ENCODE measurements at places on chromosomes 1 and 21.
A peak's percentile ranks its signal among the peaks of the same experiment; 100 is the strongest.

- no peak for DNase-seq
These were observed 1.9 kb downstream of the VANGL1 start for GRCh38 chr1:115643666-115644065.

- no peak for DNase-seq
These were observed 402.5 kb downstream of the PTPRC start for GRCh38 chr1:199041173-199041914.

DNA sequence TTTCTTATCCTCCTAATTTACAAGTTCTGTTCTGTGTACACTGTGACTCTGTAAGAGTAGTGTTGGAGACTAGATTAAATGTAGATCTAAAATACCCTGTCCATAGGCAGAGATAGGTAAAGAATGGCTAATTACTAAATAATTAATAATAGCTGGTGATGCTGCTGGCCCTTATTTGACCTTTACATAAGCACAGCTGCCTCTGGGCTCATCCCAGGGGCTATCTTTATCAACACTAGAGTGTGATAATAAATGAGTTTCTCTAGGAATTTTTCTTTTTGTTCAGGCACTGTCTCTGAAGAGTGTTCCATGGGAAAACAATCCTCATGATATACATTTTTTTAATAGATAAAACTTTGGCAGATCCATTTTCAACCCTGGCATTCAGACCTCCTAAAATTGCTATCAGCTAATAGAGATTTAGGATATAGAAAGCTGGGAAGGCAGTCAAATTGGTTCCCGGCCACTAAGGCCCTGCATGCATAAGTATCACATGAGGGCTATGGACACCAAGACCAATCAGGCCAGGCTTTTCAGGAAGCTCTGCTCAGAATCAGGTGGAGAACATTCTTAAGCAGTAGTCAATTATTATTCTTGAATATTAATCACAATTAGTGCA lies 107.2 kb downstream of the ROR1 start:
- DNase-seq: no peak

- no peak for DNase-seq
These were observed 945 bp downstream of the SRSF4 start for GRCh38 chr1:29180497-29181412.

DNA sequence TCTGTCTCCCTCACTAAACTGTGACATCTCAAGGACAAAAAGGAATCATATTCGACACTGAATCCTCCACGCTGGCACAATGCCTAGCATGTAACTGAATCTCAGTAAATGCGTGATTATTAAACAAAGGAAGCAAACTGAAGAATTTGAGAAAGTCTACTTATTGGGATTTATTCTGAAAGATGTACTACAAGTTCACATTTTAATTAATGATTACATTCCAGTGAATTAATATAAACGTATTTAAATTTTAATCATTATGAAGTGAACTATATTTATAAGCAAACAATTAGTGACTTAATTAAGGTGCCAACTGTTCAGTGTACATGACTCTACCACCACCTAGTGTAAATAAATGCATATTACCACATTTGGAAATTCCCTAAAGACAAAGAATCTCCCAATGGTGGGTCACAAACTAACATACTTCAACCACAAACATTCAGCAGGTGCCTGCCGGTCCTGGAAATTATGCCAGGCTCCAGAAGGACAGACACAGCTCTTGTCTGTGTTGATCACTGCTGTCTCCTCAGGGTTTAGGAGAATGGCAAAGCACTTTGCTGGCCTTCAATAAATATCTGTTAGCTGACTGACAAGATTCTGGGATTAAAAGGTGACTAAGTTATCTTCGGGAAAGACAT lies 56.3 kb downstream of the SMYD3 start:
- DNase-seq: peak; percentile 24
